ENCODE measurements at places on chromosomes 1 and 21.

DNA sequence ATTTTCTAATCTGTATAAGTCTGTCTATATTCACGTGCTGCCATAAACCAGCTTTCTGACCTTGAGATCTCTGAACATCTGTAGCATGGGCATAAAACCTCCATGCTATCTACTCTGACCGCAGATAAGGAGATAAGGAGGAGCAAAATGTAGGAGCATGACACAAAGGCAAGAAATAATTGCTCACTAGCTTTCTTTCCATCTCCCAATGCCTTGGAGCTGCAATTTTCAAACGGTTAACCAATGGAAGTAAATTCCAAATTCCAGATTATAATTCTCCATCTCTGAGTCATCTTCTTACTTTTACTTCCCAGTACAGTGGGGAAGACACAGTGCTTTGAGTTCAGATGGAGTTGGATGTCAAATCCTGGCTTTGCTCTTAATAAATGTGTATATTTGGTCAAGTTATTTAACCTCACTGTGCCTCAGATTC, 41.6 kb downstream of the CD58 start:
- no peak for DNase-seq

DNA sequence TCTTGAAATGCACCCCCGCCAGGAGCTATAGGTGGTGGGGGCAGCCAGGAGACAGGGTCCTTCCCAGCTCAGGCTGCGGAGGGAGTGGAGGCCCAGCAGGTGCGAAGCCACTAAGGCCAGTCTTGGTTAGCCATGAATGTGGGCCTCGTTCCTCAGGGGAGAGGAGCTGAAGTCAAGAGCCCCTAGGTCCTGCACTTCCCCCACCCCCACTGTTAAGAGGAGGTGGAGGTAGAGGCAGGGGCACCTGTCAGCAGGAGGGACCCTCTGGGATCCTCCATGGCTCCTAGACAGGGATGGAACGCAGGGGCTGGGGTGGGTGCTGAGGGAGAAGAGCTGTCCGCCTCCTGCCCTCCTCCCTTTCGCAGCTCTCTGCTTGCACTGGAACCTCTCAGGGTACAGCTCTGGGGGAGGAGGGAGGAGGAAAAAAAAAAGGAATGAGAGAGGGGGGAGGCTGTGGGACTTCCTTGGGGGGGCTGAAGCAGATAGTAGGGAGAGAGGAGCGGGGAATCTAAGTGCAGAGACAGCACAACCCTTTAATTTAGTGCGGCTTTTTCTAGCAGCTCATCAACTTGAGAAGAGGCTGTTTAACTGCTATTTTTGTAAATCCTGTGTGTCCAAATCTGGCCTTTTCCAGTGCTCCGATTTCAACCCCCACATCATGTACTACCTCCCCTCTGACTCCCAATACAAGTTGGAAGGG, 37.0 kb downstream of the MATN1 start:
- no peak for DNase-seq

- DNase-seq = no peak
These were observed 15.2 kb upstream of the GPR153 start for GRCh38 chr1:6275826-6276782.

- no peak for DNase-seq
These were observed 46.1 kb upstream of the MTF2 start for GRCh38 chr1:93033029-93033428.

GRCh38 chr1:190507357-190507756, 29.7 kb upstream of the BRINP3 start:
- DNase-seq = no peak

DNA sequence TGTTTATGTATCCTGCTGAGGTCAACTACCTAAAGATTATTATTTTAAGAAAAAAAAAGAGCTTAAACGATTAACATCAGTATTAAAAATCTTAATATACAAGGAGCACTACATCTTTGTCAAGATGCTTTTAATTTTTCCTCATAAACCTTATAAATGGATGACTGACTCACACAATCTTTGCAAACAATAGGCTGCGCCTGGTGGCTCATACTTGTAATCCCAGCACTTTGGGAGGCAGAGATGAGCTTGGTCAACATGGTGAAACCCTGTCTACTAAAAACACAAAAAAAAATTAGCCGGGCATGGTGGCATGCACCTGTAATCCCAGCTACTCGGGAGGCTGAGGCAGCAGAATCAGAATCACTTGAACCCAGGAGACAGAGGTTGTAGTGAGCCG, 1.7 kb downstream of the KHDC4 start:
- DNase-seq = no peak

GRCh38 chr1:145782272-145783099, 41.4 kb downstream of the RNF115 start:
- DNase-seq = no peak

DNA sequence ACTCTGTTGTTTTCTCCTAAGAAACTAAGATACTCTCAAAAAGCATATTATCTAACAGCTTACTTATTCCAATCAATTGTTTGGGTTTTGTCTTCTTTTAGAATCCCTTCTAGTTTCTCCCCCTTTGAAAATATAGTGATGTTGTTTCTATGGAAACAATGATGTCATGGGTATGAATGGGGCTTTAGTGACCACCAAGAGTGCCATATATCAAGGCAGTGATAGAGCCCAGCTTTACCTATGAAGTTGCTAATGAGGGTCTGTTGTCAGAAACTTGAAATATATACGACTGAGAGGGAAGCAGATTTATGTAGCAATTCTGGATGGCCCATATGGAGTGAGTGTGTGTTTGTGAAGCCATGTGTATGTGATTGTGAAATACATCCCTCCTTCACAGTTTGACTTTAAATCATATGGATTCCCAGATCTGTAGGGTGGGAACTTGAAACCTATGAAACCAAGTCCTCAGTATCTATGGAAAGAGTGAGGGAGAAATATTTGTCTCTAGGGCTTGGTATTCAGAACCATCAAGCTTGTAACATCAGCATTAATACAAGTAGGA, 116.7 kb downstream of the SPATA46 start:
- no peak for DNase-seq

GRCh38 chr1:186374303-186375151, 526 bp downstream of the TPR start:
- no peak for DNase-seq

GRCh38 chr1:212237651-212238050, 47.6 kb upstream of the PPP2R5A start:
- DNase-seq = no peak

- DNase-seq = no peak
These were observed 4.0 kb upstream of the PEX10 start for GRCh38 chr1:2416403-2416802.

- DNase-seq = no peak
These were observed 58.1 kb downstream of the S100B start for GRCh38 chr21:46546799-46547198.

GRCh38 chr1:23916209-23917131, 3.3 kb upstream of the CNR2 start:
- DNase-seq = peak; percentile 21

- DNase-seq = no peak
These were observed 49.5 kb upstream of the TENT5C start for GRCh38 chr1:117556341-117556740.

DNA sequence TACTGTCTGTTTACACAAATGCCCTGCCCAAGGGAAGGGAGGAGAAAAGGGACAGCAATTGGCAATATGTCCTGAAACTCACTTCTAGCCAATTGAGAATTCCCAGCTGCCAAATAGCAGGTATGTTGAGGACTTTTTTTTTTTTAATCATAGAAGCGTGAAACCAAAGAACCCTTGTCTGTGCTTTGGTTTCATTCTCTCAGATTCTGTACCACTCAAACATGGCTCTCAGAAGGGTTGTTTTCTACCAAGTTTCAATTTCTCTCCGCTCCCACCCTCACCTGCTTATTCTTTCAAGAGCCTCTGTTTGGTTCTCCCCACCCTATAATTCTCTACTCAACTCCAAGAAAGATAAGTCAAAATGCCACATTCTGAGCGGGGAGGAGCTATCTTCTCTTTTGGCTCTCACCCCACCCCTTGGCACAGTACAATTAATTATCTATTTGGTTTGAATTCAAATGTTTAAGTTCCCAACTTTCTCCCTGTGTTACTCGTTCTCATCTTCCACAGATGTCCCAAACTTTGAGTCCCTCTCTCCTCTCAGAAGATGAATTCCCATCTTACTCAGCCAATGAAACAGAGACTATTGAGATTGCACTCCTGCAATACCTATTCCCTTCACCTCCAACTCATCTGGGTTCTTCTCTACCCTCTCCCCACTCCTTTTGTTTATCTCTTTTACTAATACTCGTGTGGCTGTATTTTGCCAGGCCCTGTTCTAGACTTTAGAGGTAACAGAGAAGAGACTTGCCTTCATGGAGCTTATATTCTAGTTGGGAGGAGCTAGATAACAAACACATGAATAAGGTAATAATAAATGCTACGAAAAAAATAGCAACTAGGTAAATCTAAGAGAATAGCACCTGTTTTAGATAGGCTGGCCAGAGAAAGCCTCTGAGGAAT, 3.9 kb upstream of the TP53BP2 start:
- DNase-seq = no peak

DNA sequence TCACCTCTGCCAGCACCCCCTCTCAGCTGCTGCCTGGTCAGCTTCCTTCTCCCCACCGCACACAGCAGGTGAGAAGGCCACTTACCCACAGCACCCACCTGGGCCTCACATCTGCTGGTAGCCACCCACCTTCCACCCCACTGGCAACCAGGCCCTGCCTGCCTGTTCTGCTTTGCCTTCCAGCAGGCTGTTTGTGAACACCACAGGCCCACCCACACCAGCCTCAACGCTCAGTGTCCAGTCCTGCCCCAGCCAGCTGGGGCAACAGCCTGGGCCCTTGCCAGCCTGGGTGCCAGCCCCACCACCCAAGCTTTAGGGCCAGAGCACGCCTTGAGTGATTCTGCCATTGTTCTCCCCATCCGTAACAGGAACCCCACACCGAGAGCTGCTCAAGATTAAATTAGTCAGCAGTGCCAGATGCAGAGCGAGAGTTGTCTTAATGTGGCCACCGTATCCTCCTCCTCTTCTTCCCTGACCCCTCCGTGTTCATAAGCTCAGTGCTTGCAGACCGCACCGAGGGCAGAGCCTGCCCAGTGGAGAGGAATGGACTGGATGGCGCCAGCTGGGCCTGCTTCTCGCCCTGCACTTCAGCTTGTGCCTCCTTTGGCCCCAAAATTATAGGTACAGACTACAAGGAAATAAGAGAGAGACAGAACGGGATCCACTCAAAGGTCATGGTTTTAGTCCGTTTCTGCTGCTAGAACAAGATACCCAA, 120.3 kb upstream of the COL6A1 start:
- no peak for DNase-seq

DNA sequence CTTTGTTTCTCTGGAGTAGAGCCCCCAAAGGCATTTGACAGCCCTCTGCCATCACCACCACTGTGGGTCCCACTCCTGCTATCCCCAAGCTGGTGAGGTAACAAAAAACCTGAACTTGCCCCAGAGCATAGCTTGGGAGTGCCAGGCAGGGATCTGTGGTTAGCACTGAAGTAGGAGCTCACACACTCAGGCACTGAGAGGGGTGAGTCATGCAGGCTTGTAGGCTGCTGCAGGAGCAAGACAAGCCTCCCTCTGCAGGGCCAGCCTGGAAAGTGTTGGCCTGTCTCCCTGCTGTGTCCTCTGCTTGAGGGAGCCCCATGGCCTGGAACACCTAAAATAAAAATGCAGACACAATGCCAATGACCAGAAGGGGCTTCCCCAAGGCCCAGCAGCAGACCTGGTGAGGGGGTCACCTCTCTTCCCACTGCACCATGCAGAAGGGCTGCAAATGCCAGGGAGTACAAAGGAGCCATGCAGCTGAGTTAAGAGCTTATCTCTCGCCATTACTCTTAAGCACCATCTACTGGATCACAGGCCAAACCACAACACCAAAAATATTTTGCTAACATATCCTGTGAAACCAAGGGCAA, 108.9 kb upstream of the POGK start:
- no peak for DNase-seq

DNA sequence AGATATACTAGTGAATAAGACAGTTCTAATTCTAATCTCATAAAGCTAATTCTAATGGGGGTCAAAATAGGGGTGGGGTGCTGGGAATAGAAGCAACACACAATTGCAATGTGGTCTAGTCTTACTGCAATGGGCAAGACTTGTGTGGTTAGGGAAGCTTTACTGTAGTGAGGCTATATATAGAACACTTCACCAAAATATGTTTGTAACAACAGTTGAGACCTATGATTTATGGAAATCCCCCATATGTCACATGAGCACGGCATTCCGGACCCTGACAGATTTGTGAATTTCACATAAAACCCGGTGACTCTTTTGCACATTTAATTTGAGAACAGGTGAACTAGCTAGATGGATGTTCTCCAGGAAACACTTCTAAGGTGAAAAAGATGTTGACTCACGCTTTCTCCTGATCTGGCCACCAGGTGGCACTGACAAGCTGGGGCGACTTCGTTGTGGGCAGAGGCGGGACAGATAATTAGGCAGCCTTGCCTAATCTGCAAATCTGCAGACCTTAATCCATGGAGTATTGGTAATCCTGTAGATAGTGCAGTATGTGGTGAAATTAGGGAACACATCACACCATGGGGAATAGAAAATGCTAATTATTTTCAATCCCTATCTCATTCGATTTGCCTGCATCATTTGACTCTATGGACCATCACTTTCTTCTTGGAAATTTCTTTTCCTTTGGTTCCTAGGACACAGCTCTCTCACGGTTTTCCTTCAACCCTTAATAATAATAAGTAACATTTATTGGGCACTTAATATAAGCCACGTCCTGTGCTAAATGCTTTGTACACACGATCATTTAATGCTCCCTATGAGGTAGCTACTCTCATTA, 37.7 kb downstream of the KIAA0040 start:
- peak; percentile 78 for DNase-seq

DNA sequence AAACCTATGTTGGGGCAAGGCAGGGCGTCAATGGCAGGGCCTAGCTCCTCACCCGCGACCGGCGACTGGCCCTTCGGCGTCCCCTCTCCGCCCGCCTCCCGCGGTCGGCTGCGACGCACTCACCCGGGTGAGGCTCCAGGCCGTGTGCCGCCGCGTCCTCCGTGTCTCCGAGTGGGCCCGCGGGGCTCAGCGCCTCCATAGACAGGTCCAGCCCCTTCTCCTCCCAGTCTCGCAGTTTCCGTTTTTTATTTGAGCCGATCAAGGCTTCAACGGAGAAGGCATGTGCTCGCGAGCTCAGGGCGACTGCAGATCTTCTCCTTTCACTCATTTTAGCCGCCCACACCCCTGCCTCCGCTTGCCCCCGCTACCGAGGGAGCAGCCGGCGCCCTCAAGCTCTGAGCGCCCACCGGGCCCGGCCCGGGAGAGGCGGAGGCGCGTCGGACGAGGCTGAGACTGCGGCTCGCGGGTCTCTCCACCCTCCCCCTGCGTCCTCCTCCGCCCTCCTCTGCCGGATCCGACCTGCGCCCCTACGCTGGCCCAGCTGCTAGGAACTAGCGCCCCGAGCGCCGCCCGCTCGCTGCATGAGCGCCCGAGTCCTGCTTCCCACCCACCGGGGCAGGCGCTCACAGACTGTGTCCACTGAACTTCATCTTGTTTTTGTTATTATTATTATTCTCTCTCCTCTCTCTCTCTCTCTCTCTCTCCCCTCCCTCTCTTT, 516 bp downstream of the TBX15 start:
- DNase-seq = no peak

- DNase-seq = peak; percentile 50
These were observed 54.0 kb downstream of the LACTBL1 start for GRCh38 chr1:22918644-22919043.

GRCh38 chr1:48917901-48918603, 141.4 kb upstream of the BEND5 start:
- no peak for DNase-seq
